ENCODE measurements at places on chromosomes 11 and 22.
A peak's percentile ranks its signal among the peaks of the same experiment; 100 is the strongest.

GRCh38 chr11:118305726-118306125 lies 1.2 kb downstream of the CD3E start:
- no peak for DNase-seq

GRCh38 chr11:76371170-76371569 lies 9.8 kb downstream of the THAP12 start:
- peak; percentile 51 for DNase-seq

GRCh38 chr22:24138649-24139420 lies 42.5 kb upstream of the SUSD2 start:
- no peak for DNase-seq

GRCh38 chr11:61072316-61073109 lies 29.8 kb upstream of the CD5 start:
- no peak for DNase-seq

GRCh38 chr22:17258015-17258787 lies 39.0 kb upstream of the ADA2 start:
- no peak for DNase-seq

GRCh38 chr11:128775468-128775867 lies 81.6 kb downstream of the FLI1 start:
- no peak for DNase-seq

DNA sequence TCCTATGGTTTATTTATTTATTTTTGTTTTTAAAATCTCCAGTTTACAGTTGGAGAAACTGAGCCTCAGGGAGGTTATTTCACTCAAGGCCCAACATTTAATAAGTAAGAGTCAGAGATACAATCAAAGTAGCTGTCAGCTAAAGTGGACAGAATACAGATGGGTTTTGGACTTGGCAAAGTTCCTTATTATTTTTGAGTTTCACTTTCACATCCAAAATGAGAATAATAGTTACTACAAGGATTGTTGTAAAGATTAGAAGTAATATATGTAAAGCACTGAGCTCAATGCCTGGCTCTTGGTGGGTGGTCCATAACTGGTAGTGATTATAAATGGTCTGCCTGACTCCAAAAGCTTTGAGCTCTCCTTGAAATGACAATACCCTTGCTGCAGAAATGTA lies 87.5 kb upstream of the SESN3 start:
- DNase-seq: no peak

DNA sequence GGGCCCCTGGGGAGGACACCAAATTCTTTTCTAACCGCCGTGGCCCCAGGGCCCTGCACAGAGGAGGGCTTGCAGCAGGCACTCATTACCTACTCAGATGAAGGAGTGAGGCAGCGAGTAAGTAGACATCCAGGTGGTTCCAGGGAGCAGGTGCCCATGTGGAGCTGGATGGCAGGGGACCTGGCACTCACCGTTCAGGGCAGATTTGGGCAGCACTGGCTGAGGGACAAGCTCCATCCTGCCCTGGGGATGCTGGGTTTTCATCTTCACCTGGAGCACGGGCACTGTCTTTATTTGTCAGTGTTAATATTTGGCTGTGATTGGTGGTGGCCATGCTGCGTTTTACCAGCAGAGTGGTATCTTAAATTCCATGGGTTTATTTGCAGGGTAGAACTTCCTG lies 1182.7 kb downstream of the BRD1 start:
- DNase-seq: no peak

GRCh38 chr11:10502065-10502680 lies 38.8 kb downstream of the RNF141 start:
- no peak for DNase-seq

GRCh38 chr11:69227271-69227670 lies 66.7 kb upstream of the MYEOV start:
- no peak for DNase-seq

- DNase-seq: no peak
These were observed 42.9 kb upstream of the ARHGAP32 start for GRCh38 chr11:129234978-129235377.

DNA sequence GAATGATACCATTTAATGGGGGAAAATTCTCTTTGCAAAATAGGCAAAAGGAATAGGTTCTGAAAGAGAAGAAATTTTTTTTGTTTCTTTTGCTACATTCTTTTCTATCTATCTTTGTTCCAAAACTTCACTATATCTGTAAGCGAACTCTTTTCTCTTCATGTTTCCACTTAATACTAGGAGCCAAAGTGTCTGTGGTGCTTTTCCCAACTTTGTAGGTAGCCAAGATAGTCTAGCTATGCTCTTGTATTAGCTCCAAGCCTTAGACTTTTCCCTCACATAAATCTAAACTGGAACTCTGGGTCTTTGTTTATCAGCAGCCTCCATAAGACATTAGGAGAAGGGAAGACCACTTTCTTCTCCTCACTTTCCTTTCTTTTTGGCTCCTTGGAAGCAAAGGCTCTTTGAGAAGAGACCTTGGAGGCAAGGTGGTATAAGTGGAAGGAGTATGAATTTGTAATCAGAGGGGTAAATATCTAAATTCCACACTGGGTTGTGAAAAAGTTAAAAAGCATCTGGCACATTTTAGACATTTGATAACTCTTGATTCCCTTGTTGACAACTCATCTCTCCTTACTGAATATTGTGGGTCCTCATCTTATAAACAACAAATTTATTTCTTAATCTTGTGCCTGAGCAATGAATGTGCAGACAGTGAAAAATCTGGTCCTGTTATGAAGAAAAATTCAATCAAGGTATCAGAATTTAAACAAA lies 130.0 kb downstream of the EHF start:
- DNase-seq: no peak

DNA sequence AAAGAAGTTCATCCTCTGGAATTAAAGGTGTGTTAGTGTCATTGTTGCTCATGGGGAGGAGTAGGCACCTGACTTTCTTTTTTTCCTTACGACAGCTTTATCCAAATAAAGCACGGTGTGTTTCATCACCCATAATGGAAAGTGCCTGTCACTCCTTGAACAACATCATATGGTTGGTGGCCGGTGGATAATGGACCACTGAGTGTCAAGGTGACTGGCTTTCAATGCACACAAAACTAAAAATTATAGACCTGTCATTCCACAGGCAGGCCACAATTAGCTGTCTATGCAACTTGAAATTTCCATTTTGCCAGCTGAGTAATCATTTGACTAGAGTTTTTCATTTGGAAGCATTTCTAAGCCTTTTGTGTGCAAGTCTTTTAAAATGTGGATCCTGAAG lies 45.0 kb upstream of the MPPED2 start:
- DNase-seq: no peak

- DNase-seq: no peak
These were observed 53.7 kb downstream of the TIMP3 start for GRCh38 chr22:32855045-32855756.

GRCh38 chr11:121626507-121626875 lies 173.7 kb upstream of the SORL1-AS1 start:
- no peak for DNase-seq

GRCh38 chr11:128917144-128917724 lies 25.4 kb downstream of the TP53AIP1 start:
- DNase-seq: no peak

Measured in stromal cell of bone marrow (primary cell).